Ovary (tissue), 10 donors: ENCODE measurements at places on chromosomes 11 and 22. TPM values are rescaled to one million over a fixed set of nuclear protein-coding genes. Genes with fewer than 3 reads are reported as not detected.

The P4HA3 gene
- total RNA-seq = 0.28 TPM

DNA sequence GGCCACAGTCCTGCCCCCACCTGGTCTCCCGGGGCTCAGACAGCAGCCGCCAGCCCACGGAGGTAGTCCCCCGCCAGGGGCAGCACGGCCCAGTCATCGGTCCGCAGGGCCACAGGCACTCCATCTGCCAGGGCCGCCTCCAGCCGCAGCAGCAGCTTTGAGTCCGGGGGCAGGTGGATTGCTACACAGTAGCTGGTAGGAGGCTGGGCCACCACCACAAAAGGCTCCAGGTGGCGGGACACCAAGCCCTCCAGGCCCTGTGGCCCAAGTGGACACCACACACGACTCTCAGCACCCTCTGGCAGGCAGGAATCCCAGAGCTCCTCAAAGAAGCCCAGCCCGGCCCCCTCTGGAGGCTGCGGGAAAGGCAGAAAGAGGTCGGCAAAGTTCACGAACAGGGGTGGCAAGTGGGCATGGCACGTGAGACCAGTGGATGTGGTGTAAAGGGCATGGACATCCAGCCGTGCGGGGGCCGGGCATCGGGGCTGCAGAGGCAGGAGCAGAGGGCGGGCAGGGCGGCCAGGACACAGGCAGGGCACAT is 2.9 kb downstream of the AP5B1 start:
- H3K27me3 ChIP-seq = no peaks in the 10 kb centered on the region
- H3K4me1 ChIP-seq = peaks cover 9% of the 10 kb centered on the region
- H3K4me3 ChIP-seq = no peak overlapping the region

GRCh38 chr11:6841694-6842093 is 3.8 kb upstream of the OR10A5 start:
- H3K27me3 ChIP-seq = no peaks in the 10 kb centered on the region
- no peak overlapping the region for H3K4me3 ChIP-seq
- no peak for DNase-seq
- H3K27ac ChIP-seq = no peak overlapping the region
- no peaks in the 10 kb centered on the region for H3K4me1 ChIP-seq

- peak within 1 kb of the TSS; percentile 29 for H3K4me3 ChIP-seq
- H3K27me3 ChIP-seq = no peaks in the 10 kb centered on the region
- H3K36me3 ChIP-seq = no peaks in the 10 kb centered on the region
- no peak for DNase-seq
Observed at GRCh38 chr11:66728693-66729385, at the start of gene SPTBN2. Gene SPTBN2, minus strand, starts transcription at chr11:66729216. Its CDS starts 7,976 bp downstream, at chr11:66721240.
